ENCODE measurements at places on chromosomes 1 and 21.
A peak's percentile ranks its signal among the peaks of the same experiment; 100 is the strongest.

DNA sequence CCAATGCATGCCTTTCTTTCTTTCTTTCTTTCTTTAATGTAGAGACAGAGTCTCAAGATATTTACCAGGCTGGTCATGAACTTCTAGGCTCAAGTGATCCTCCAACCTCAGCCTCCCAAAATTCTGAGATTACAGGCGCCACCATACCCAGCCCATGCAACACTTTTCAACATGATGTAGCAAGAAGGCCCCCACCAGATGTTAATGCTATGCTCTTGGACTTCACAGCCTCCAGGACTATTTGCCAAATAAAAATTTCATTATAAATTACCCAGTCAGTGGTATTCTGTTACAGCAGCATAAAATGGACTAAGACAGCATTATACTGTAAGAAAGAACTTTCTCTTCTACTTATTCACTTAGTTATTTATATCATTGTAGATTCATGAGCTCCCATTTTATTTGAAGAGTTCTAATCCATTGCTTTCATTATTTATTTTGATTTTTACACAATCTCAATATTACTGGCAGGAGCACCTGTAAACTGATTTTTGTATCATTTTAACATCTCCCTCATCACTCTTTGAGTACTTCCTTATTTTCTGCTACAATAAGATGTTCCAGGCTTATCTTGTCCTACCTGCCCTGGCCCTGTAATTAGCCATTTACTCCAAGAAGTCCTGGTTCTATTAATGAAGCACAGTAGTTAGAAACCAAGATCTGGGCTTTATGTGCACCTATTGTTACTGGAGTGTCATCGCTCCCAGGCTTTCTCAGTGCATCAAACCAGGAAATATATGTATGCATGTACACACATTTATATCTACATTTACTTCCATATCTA is 4.8 kb upstream of the RCSD1 start:
- no peak for DNase-seq

DNA sequence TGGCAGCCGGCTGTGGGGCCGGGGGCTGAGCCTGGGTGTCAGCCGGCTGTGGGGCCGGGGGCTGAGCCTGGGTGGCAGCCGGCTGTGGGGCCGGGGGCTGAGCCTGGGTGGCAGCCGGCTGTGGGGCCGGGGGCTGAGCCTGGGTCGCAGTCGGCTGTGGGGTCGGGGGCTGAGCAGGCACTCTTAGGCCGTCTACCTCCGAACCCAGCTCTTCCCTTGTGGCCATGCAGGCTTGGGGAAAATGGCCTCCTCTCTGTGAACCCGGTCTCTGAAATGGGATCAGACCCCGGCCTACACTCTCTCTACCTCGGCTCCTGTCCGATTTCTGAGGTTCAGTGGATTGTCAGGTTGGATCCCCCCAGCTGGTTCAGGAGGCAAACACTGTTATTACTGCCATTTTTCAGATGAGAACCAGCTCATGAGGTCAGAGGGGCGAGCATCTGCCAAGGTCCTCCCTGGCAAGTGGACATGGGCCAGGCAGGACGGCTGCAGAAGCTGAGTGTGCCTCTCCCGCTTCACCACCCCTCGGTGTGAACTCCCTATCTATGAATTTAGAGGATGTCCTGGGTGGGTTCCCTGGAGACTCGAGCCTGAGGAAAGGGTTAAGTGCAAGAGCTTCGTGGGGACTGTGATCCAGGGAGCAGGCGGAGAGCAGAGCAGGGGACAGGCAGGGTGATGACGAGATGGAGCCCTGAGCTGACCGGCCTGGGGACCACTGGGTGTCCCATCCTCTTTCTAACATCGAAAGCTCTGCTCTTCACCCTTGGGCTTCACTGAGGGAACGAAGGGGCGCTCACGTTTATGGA is 10.9 kb upstream of the COL18A1 start:
- no peak for DNase-seq

GRCh38 chr1:36609241-36610027 is 126.7 kb upstream of the CSF3R start:
- DNase-seq = peak; percentile 24

DNA sequence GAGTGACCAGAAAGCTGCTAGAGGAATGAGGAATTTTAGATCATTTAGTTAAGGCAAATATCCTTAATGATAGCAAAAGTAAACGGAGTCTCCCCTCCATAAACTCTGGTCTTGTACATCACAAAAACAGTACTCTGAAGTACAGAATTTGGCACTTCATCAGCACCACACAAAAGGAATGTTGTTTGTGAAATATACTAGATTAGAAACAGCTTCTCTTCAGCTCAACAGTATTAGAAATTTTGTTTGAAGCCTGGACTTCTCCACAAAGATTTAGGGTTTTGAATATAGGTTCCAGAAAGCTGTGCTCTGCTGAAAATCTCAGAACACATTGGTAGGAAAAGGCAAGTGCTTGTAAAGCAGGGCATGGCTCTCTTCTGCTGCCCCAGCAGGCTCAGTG is 135.1 kb upstream of the PTGFR start:
- DNase-seq = peak; percentile 69

GRCh38 chr1:206023695-206024094 is at the start of gene CTSE:
TSS of gene CTSE (minus strand) at chr1:206023895. CDS start at chr1:206023791, 104 bp downstream.
- no peak for DNase-seq

- no peak for DNase-seq
Observed at GRCh38 chr1:206699626-206700025, 14.9 kb downstream of the MAPKAPK2 start.

GRCh38 chr1:229732061-229732460 is 106.0 kb downstream of the URB2 start:
- DNase-seq = no peak

GRCh38 chr1:170567214-170567613 is 35.2 kb downstream of the GORAB start:
- DNase-seq = no peak

GRCh38 chr1:234706199-234706598 is 96.2 kb upstream of the IRF2BP2 start:
- DNase-seq = no peak

DNA sequence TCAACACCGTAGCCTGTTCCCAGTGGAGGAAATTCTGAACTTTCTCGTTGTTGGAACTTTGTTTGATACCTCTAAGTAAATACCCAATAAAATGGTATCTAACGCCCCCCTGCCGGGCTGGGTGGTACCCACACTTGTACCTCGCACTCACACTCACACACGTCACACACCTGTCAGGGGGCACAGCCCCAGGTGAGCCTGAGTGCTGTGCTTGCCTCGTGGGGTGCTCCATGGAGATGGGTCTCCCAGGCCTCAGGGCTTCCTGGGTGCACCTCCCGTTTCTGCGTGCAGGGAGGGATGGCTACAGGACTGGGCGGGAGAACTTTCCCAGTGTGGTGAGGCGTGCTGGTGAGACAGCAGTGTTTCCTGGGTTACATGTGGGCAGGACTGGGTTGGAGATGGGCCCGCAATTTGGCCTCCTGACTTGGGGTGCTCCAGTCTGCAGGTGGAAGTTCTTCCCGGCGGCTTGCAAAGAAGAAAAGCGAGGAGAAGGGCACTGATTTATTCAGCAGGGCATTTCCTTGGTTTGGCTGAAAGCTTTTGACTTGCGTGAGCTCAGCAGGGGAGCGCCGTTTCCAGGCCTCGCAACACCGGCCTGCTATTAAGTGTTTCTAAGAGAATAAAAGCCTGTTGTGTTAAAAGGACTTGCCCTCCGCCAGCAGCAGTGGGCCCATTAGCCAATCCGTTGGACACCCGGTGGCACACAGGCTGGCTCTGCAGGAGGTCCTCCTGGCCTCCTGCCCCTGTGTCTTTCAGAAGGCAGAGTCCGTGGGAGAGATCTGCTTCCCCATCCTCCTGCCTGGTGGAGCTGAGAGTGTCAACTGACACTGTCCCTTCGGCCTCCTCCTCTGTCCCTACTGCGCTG is 79.7 kb downstream of the KIF26B start:
- DNase-seq = no peak

DNA sequence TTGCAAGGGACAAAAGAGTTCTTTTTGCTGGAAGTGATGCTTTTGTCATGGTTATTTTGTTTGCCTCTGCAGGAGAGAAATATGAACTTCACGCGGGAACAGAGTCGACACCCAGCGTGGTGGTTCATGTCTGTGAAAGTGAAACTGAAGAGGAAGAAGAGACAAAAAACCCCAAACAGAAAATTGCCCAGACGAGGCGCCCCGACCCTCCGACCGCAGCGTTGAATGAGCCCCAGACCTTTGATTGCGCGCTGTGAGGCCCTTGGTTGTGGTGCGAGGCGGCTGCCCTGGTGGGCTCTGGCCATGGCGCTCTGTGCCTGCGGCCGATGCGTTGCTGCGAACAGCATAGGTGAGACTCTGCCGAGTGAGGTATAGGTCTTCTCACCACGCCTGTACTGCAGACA is 20.9 kb upstream of the NCMAP start:
- DNase-seq = no peak

- DNase-seq = no peak
Observed at GRCh38 chr1:7449750-7450149, 321.3 kb upstream of the VAMP3 start.

- DNase-seq = no peak
Observed at GRCh38 chr1:110936567-110936966, 27.2 kb downstream of the LRIF1 start.

DNA sequence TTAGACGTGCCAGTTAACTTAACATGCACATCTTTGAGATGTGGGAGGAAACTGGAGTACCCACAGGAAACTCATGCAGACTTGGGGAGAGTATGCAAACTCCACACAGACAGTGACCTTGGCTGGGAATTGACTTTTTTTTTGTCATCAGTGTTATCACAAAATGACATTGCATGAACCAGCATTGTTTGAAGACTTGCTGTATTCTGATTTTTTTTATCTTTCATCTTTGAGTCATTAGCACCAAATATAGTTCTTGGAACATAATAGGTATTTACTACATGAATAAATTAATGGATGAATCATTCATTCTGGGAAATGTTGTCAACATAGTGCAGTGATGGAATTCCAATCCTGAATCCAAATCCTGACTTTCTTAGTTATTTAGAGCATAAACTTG is 77.0 kb downstream of the ATF6 start:
- no peak for DNase-seq

GRCh38 chr1:51664421-51665240 is 47.7 kb downstream of the OSBPL9 start:
- DNase-seq = no peak

GRCh38 chr1:3478187-3478586 is 23.7 kb downstream of the ARHGEF16 start:
- DNase-seq = no peak

- DNase-seq = no peak
Observed at GRCh38 chr1:40844887-40845878, 17.0 kb downstream of the CITED4 start.

DNA sequence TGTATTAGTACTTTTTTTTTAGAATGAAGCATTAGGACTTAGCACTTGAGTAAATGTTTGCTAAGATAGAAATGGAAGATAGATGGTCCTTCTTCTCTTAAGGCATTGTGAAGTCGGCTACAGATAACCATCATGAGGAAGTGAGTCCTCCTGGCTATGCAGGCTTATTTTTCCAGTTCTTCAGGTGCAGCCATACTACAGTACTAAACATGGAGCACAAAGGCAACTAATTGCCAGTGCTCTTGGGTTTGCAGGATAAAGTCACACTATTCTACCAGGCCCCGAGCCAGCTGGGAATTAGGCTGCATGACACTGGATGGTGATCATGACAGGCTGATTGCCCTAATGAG is 197.3 kb upstream of the SGIP1 start:
- DNase-seq = no peak

GRCh38 chr1:207862241-207862787 is 48.6 kb downstream of the CD34 start:
- DNase-seq = no peak

DNA sequence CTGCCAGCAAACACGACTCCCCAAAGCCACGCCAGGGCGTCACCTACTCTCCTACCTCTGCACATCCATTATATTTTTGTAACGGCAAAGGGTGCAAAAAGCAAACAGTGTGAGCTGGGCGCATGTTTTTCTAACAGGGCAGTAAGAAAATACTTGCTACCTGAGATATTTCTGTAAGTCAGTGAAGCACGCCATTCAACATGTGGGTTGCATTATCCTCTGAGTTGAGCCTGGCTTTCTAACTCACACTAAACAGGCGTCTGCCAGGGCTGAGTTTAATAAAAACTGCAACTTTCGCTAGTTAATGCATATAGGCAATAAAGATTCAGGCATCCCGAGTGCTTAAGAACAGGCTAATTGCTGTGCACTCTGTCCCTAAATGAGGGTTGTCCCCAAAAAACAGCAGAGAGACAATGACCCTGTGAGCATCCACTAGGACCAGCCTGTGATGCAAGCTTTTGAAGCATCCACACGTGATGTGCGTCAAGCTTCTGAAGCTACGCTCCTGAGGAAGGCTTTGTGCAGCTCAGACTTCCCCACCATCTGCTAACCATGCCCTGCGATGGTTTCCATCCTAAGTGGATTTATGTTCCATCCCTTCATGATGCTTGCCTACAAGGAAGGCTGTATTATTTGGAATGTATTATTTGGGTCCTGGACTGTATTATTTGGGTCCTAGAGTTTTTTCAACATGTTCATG is 70.0 kb upstream of the SIM2 start:
- no peak for DNase-seq

GRCh38 chr1:91166106-91166712 is 144.4 kb upstream of the ZNF644 start:
- peak; percentile 48 for DNase-seq

- peak; percentile 26 for DNase-seq
Observed at GRCh38 chr1:11736746-11737639, 1.1 kb downstream of the AGTRAP start.

DNA sequence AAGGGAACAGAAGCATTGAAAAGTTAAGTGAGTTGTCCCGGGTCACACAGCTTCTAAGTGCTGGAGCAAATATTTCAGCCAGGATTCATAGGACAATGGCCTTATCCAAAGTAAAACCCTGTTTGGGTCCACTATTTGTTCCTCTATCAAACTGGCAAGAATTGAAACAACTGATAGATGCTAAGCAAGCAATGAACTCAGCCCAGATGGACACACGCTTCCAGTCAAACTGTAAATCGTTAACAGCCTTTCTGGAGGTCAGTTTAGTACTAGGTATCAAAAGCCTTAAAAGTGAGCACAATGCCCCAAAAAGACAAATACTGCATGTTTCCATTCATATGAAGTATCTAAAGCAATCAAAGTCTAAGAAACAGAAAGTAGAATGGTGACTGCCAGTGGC is 779 bp upstream of the SVBP start:
- DNase-seq = no peak

DNA sequence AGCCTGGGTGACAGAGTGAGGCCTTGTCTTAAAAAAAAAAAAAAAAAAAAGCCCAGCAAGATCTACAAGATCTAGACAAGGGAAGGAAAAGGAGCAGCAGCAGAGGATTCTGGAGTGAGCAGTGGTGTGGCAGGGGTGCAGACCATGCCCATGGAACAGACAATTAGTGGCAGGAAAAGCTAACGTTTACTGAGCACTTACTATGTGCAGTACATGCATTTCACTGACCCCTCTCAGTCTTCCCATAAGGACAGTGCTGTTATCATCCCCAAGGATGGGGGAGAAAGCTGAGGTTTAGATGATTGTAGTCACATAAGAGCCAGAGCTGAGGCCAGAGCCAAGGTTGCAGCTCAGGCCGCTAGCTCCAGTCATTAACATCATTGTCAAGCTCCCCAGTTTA is 5.9 kb downstream of the PODN start:
- DNase-seq = no peak

- no peak for DNase-seq
Observed at GRCh38 chr1:167263344-167263743, 42.7 kb downstream of the POU2F1 start.

- DNase-seq = no peak
Observed at GRCh38 chr1:107132195-107132594, 8.6 kb upstream of the NTNG1 start.

All from fibroblast of the conjunctiva (primary cell).